Occipital lobe (tissue), 3 donors: ENCODE measurements at places on chromosomes 3 and 15. TPM values are rescaled to one million over a fixed set of nuclear protein-coding genes. Genes with fewer than 3 reads are reported as not detected.

Gene CHMP2B
- 36.7 TPM for total RNA-seq

Gene GHSR
- not detected for total RNA-seq

Gene PLSCR4
- total RNA-seq = 7.6 TPM

Gene KNG1
- total RNA-seq = not detected

Gene GOLGA6B
- total RNA-seq = not detected

Gene CHRNA3
- total RNA-seq = 0.31 TPM
